Stimulated activated CD4-positive, alpha-beta T cell treated with anti-CD3 and anti-CD28 coated beads, Interleukin-1b, Interleukin-23, amount 100 ng/mL, for 4 hours (primary cell): ENCODE measurements at places on chromosomes 2 and 18.

DNA sequence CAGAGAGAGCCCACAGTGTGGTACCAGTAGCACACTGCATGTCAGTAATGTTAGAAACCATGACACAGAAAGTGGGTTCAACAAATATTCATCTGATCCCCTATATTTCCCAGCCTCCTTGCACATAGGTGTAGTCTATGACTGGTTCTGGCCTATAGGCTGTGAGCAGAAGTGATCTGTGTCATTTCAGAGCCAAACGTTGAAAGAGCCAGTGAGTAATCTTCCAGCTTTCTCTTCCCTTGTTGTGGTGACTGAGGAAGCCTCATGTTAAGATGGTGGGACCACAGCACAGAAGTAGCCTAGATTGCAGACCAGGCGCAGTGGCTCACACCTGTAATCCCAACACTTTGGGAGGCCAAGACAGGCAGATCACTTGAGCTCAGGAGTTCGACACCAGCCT, 4.1 kb downstream of the TMEM237 start:
- no peak for DNase-seq

- no peak for DNase-seq
These were observed 76.6 kb downstream of the COBLL1 start for GRCh38 chr2:164764996-164765395.

DNA sequence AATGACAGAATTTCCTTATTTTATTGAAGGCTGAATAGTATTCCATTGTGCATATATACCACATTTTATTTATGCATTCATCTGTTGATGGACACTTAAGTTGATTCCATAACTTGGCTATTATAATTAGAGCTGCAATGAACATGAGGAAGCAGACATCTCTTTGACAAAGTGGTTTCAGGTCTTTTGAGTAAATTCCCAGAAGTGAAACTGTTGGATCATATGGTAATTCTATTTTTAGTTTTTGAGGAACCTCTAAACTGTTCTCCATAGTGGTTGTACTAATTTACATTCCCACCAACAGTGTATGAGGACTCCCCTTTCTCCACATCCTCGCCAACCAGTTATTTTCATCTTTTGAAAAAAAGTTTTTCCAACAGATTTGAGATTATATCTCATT, 77.5 kb downstream of the TMEM200C start:
- no peak for DNase-seq

DNA sequence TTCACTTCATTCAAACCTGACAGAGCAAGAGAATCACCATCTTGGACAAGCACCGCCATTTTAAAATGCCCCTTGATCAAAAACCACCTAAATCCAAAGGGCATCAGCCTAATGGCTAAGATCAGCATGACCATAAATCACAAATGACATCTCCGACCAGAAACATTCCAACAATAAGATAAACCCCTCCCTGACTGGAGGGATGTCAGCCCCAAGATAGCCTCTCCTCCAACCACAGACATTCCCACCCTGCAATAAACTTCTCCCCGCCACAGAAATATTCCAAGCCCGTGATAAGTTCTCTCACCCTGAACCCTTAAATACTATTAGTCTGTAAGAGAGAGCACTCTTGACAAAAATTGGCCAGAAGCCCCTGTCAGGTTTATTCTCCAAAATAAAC, 21.6 kb upstream of the LYPD1 start:
- no peak for DNase-seq

- DNase-seq = no peak
These were observed 78.3 kb downstream of the HDAC4 start for GRCh38 chr2:239322416-239323086.

DNA sequence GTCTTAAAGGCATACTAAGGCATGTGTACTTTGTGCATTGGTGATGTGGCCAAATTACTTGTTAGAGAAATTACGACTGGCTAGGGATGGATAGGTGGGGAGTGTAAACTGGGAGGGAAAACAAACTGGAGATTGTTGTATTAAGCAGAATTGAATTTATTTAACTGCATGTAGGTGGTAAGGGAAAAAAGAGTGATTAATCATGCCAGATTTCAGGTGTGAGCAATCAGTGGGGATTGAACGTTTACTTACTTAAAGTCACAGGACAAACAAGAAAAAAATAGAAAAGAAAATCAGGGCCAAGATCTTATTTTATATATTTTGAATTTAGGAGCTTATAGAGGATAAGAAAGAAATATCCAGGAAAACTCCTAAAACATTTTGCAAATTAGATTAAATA, 88.6 kb downstream of the GULP1 start:
- DNase-seq = no peak

GRCh38 chr2:202261531-202261930, 4.0 kb upstream of the NOP58 start:
- DNase-seq = no peak

- DNase-seq = no peak
These were observed 162.5 kb downstream of the GRB14 start for GRCh38 chr2:164458792-164459191.

- no peak for DNase-seq
These were observed 654 bp downstream of the COMMD1 start for GRCh38 chr2:61906186-61906470.

DNA sequence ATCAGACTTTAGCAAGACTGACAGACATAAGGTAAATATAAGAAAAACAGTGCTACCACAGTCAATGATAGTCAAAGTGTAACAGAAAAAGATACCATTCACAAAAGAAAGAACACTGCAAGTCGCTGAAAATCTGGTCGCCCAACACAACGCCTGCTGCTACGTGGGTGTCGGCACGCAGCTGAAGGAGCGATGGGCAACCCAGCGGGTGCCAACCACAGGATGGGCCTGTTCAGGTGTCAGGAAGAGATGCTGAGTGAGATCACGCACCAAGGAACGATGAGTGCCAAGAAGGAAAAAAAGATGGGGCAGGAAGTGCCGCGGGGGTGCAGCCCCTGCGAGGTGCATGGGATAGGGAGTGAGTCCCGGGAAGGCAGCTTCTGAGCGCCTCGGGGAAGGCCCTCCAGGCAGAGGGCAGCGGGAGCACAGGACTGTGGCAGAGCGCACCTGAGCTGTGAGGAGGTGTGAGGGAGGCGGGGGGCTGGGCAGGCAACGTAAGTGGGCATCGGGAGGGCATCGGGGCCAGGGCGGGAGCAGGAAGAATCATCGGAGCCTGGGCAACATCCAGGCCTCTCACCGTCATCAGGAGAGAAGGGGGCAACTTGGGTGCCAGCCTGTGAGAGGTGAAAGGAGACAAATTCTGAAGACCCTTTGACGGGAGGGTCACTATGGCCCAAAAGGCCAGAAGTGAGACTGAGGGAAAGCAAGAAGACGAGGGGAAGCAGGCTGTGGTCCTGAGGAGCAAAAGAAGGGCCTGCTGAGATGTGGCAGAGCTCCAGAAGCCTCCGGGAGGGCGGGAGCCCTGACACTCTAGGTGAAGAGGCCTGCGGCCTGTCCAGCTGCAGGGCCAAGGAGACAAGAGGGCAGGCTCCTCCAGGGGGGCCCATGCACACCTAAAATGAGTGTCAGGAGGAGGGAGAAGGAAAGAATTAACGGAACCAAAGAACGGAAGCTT, 14.8 kb upstream of the MTERF4 start:
- no peak for DNase-seq

- DNase-seq = no peak
These were observed 100.3 kb downstream of the FEZ2 start for GRCh38 chr2:36497570-36498163.

DNA sequence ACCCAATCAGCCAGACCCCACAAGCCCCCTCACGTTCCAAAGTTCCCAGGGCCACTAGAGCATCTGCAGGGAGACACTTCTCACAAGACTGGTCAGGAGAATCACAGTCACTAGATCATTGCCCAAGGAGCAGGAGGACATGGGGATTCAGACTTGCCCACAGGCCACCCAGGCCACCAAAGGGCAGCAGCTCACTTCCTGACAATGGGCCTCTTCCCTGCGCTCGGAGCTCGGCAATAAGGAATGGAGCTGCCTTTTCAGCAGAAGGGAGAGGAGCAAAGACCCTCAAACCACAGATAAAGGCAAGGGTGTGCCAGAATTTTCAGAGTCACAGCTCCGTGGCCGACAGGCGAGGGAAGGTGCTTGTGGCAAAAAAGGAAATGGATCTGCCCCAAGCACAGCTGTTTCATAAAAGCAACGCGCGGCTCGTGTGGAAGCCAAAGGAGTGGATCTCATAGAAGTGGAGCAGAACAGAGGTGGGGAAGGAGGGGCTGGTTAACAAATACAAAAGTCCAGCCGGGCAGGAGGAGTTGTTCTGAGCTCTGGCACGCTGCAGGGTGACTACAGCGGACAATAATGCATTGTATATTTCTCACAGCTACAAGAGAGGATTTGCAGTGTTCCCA, 72.1 kb downstream of the EDAR start:
- DNase-seq = no peak

GRCh38 chr2:39629646-39630045, 36.1 kb upstream of the TMEM178A start:
- no peak for DNase-seq

DNA sequence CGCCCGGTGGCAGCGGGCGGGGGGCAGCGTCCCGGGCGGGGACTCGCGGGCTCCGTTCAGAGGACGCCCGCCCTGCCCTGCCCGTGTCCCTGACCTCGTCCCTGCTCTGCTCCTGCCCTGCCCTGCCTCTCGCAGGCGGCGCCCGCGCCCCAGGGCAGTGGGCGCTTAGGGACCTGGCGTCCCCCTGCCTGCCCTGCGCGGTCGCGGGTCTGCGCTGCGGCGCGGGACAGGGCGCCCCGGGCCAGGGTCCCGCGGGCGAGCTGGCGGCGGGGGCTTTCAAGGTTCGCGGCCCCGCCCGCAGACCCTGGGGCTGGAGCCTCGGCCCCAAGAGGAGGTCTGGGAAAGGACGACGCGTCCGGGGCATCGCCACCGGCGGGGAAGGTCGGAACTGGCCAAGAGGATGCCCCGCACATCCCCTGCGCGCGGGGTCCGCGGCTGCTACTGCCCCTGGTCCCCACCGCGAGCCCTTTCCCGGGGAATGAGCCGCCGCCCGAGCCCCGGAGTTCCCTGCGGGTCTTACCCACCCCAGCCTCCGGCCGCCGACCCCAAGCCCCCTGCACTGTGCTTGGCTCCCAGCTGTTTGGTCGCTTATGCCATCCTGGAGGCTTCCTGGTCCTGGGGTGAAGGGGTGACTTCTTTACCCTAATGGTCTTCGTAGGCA, 679 bp downstream of the RNF144A start:
- no peak for DNase-seq

GRCh38 chr18:2692508-2692907, 37.0 kb downstream of the SMCHD1 start:
- DNase-seq = no peak

DNA sequence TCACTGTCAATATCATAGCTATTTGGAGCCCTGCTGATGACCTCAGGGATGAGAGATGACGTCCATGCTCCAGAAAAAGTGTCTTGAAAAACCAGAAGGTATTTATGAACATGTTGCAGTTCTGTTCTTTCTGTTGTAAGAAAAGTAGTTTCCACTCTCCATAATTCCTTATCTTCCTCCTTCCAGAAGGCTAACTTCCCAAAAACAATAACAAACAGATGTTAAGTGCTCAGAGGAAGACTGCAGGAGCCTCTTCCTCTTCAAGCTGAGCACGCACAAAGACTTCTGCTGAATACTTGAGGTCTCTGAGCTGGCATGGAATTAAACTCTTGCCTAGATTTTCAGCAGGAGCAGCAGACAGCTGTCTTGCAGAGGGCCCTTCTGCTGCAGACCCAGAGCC, 434.5 kb upstream of the KLHL29 start:
- no peak for DNase-seq

DNA sequence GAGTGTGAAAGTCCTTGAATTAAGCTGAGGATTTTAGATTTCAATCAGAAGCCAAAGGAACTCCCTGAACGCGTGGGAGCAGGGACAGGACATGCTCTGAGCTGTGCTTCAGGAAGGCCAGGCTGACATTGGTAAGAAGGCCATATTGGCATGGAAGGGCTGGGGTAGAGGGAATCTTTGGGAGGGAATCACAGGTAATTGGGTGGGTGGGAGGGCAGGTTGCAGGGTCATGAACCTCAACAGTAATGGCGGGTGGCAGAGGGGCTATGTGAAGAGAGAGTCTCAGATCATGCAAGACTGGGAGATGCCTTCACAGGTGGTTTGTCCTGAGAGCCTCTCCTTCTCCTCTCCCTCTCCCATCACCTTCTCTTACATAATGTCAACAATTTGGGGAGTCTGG, 18.6 kb upstream of the CELF4 start:
- no peak for DNase-seq

DNA sequence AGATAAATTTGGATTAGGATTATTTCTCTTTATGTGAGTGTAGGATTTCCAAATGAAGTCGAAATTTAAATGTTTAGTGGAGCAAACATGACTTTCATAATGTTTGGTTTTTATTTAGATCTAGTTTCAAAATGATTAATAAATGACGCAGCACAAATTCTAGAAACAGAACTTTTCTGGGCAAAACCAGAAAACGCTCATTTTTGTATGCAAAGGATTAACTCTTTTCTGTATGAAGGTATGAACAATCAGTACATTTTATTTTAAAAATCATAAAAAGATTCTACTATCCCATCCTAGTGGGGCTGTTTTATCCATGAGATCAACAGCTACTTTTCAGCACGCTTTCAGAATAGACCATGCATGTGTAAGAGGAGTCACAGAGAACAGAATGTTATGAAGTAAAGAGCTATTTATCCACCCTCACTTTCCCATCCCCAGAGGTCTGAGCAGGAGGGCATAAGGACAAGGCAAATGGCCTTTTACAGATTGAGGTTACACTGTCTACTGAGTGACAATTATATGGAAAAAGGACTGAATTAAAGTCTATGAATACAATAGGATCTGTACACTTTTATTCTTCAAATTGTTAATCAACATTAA, 270.8 kb downstream of the ZEB2 start:
- DNase-seq = no peak

DNA sequence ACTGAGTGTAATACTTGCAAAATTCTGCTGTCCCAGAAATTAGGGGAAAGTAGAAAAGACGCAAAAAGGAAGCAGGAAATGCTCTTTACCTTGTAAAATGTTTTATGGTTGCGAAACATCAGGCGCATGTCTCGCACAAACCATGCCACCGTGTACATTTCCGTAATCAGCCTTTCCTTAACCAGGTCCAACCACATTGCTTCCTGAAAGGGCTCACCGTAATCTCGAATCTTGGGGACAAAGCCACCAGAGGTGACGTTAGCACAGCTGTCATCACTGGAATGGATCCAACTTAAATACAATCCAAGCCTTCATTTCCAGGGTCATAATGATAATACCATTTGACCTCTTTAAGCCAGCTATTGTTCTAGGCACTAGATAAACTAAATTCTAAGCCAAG, 49.3 kb downstream of the SP110 start:
- DNase-seq = no peak
